ENCODE measurements at places on chromosomes 5 and 9. TPM values are rescaled to one million over a fixed set of nuclear protein-coding genes. Genes with fewer than 3 reads are reported as not detected.

DNA sequence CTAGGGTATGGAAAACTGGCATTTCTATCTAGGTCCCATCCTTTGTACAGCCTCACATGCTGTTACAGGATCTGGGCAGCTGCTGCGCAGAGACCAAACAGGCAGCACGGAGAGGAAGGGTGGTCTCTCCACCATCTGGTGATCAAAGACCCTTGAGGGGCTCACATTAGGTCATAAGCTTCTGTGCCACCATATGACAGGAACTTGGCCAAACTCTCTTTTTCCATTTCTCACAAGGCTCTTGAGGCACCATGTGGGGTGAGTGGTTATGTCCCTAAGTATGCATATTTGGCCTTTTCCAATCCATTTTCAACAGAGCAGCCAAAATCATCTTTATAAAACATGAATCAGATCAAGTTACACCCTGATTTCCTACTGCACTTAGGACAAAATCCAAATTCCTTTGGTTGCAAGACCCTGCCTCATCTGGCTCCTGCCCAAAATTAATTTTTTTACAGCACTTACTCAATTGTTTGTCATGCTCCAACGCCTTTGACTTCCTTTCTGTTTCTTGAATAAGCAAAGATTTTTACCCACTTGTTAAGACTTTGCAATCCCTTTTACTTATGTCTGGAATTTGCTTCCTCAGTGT lies 730.0 kb downstream of the MAT2B start:
- DNase-seq, result no peak

F12 gene
- 0.57 TPM for polyA plus RNA-seq

DNA sequence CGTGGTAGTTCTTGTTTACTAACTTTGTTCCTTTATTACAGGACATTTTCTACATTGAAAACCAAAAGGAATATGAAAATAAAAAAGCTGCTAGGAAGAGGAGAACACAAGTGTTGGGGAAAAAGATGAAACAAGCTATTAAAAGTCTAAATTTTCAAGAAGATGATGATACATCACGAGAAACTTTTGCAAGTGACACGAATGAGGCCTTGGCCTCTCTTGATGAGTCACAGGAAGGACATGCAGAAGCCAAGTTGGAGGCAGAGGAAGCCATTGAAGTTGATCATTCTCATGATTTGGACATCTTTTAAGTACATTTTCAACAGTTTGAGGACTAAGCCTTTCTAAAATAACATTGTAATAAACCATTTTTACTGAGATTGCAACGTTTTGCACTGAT lies 23.8 kb downstream of the PHAX start:
- DNase-seq, result no peak

DNA sequence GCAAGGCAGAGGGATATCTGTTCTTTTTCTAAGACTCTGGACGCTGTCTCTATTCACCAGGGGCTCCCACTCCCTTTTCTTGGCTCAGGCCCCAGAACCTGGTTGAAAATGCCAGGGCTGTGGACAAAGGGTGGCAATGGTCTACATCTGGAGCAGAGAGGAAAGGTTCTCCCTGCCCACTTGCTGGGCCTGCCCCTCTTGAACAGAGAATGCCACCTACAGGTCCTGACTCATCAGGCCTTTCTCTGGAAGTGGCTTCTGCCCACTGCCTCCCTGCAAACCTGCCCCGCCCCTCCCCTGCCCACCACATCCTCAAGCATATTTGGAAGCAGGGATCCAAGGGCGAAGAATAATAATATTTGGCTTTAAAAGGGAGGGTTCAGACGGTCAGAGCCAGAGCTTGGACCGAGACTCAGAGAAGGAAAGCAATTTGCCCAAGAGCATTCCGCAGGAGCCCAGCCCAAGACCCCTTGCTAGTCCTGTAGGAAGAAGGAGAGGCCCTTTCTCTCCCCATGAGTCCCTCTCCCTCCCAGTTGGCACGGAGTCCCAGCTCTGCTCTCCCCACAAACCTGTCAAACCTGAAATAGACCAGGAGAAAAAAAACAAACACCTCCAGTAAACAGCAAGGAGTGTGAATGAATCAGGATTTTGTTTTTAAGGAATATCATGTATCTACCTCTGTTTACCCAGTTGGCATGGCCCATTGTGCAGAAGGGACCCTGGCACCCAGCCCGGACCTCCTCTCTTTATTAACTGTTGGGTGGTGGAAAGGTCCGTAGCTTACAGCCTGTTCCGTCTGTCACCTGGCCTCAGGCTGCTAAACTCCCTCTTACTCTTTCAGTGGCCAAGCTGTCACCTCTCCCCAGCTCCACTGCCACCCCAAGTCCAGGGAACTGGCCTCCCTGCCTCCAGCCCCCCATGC lies 37.7 kb upstream of the STXBP1 start:
- DNase-seq, result no peak

- DNase-seq, result no peak
Measured at GRCh38 chr5:101904736-101905135, 391.3 kb downstream of the SLCO4C1 start.

DNA sequence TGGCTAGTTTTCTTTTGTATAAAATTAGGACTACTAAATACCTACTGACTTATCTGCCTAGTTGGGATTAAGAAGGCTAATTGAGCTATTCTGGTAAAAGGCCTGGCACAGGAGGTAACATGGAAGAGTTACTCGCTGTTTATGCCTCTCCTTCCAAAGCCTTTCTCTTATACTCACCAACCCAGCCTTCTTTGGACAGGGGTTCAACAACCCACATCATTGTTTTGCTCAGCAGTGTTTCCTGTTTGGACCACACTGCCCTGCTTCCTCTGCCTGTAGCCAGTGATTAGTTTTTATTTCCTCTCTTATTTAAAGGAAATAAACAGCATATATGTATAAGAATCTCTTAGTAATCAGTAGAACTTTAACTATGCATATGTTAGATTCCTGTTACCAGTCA lies 85.1 kb upstream of the TLX3 start:
- no peak for DNase-seq

GRCh38 chr9:134690301-134690751 lies 48.7 kb downstream of the COL5A1 start:
- DNase-seq, result no peak

DNA sequence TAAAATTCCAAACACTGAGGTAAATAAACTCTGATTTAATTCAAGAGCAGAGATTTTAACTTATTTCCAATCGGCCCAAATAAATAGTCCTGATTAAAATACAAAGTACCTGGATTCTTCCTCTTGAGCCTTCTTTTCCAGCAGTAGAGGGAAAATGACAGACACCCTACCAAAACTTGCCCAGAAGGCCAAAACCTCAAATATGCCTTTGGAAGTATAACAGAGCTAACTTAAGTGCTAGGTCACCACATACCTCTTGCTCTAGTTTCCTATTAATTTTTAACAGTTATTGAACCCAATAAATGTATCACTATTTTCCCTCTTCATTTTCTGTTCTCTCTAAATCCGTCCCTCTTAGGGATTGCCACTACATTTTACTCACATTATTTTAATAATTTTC lies 1.4 kb downstream of the BAAT start:
- no peak for DNase-seq

ZNF483 gene
- 3.4 TPM for polyA plus RNA-seq

GRCh38 chr5:153352685-153353219 lies 137.7 kb upstream of the GRIA1 start:
- DNase-seq, result no peak

NKD2 gene
- polyA plus RNA-seq, result not detected

CBY3 gene
- polyA plus RNA-seq, result not detected

SPINK4 gene
- not detected for polyA plus RNA-seq

HAPLN1 gene
- not detected for polyA plus RNA-seq

C5orf58 gene
- not detected for polyA plus RNA-seq

FAM151B gene
- not detected for polyA plus RNA-seq

GRCh38 chr9:13354733-13355132 lies 75.2 kb upstream of the MPDZ start:
- no peak for DNase-seq

Data from naive B cell (primary cell).